ENCODE measurements at places on chromosomes 13 and 19.

GRCh38 chr13:21034603-21035191, 26.7 kb downstream of the LATS2 start:
- DNase-seq = no peak

- no peak for DNase-seq
These were observed 59.4 kb downstream of the POSTN start for GRCh38 chr13:37539170-37539569.

- DNase-seq = no peak
These were observed 63.5 kb downstream of the MYO9B start for GRCh38 chr19:17138937-17139598.

- no peak for DNase-seq
These were observed 107.2 kb downstream of the FNDC3A start for GRCh38 chr13:49082653-49083536.

DNA sequence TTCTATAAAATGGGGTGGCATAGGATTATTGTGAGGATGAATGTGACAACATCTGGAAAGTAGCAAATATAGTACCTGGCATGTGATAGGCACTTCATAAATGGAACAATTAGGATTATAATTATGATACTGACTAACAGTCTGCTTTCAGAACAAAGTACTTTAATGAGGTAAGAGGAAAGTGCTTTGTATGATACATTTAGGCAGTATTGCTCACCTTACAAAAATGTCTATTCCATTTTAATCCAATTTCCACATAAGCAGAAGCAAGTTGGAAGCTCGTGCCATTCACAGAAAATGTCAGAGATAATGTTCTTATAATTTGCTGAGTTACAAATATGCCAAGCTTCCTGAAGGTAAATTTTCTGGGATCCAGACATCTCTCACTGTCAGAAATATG, 16.9 kb upstream of the HTR2A start:
- no peak for DNase-seq

DNA sequence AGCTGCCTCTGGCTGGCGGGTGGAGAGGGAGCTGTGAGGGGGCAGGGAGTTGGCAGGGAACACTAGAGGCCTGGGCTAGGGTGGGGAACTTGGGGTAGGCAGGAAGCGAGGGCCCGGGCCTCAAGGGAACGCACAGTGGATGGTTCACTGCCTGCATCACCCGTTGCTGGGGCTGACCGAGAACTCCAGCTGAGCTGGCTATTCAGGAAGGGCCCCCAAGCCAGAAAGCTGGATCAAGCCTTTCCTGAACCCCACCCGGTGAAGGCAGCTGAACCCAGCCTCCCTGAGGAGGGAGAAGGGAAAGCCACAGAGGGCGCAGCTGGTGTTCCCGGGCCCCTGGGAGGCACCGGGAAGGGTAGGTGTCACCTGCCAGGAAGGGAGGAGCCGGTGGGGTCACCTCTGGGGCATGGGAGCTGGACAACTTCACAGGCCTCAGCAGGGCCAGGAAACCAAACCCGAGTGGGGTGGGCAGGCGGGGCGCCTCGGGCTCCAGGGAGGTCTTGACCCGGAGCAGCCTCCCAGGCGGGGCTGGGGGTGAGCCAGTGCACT, 13.9 kb downstream of the PALM start:
- DNase-seq = no peak

DNA sequence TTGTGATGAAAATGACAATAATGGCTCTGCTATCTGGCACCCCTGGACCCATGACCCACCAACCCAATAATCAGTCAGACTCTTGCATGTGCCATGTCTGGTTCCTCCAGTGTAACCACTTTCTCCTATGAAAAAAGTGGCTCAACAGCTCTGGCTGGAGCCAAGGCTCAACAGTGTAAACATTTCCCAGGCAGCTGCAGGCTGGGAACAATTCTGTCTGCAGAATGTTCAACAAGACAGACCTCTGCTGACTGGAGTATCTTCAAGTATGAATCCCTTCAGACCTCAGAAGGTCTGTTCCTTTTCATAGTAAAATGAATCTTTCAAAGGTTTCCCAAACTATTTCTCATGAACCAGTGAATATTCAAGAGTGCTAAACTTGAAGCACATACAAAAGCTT, 410.1 kb upstream of the HTR2A start:
- no peak for DNase-seq

- DNase-seq = no peak
These were observed 407.8 kb downstream of the LIG4 start for GRCh38 chr13:107807306-107808073.

Data from esophagus squamous epithelium (tissue), 5 donors.